T-cell (primary cell): ENCODE measurements at places on chromosomes 1 and 21.

DNA sequence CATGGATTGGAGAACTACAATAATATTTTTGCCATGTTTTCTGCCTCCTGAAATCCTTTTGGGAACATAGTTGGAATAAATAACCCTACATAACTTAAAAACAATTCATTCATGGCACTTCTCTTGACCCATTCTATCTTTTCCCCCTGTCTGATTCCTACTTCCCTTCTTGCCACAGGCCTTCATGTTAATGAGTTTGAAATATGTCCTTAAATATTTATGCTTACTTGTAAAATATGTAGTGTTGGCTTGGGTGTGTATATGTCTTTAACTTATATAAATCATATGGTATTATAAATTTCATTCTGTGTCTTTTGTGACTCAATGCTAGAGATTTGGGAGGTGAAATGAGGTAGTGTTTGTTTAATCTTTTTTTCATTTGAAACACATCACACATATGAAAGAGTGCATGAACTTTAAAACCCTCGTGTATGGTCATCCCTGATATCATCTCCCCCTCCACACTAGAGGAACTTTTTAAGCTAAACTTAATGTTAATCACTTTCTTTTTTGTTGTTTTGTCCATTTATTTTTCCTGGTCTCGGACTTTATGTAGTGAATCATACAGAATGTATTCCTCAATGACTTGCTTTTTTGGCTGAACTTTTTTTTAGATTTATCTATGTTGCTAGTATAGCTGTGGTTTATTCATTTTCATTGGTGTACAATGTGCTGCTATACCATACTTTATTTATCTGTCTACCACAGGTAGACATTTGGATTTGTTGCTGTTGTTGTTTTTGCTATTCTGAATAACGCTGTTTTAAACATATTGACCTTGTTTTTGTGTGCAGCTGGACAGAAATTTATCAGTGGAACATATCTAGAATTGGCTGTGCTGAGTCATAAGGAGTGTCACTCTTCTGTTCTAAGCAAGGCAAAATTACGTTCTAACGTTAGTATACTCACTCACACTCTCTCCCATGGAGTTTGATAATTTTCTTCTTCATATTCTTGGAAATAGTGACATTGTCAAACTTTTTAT, 441.6 kb downstream of the PLPP3 start:
- H3K4me1 ChIP-seq: peaks cover 12% of the 10 kb centered on the region
- DNase-seq: no peak
- no peaks in the 10 kb centered on the region for H3K27me3 ChIP-seq
- no peak overlapping the region for H3K27ac ChIP-seq

- no peak overlapping the region for H3K27ac ChIP-seq
- no peak for DNase-seq
- peaks cover 21% of the 10 kb centered on the region for H3K4me1 ChIP-seq
- no peaks in the 10 kb centered on the region for H3K27me3 ChIP-seq
- H3K4me3 ChIP-seq: no peak overlapping the region
- H3K36me3 ChIP-seq: no peaks in the 10 kb centered on the region
Measured at GRCh38 chr1:9238550-9238949, 4.0 kb downstream of the H6PD start.

- no peaks in the 10 kb centered on the region for H3K27me3 ChIP-seq
- H3K4me1 ChIP-seq: peaks cover 6% of the 10 kb centered on the region
- DNase-seq: no peak
- H3K4me3 ChIP-seq: no peak overlapping the region
Measured at GRCh38 chr1:10456048-10456447, 6.2 kb downstream of the CORT start.

DNA sequence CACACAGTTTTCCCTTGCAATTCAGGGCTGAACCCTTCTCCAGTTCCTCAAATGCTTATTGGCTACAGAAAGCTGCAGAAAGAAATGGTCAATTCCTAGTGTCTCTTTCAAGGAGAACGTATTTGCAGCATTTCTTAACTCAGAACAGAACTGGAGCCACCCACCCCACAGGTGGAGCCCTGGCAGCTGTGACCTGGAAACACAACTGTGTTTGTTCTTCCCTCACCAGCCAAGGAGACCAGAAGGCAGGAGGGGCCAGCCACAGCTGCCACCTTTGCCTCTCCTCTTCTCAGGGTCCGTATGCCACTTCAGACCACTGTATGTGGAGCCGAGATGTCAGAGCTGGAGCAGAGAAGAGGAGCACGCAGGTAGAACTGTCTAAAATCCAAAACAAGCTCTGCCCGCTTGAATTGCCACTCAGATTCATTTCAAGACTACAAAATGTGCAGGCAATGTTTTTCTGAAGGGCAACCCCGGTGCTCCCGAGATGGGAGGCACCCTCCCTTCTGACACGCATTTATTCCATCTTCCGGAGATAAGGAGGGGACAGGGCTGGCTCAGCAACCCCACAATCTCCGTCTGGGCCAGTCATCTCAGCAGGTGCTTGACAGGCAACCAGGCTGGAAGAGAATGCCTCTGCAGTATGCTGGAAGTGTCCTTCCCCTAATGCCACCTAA, 16.7 kb downstream of the CD247 start:
- peaks cover 88% of the 10 kb centered on the region for H3K4me1 ChIP-seq
- no peak for DNase-seq
- peak overlapping the region; percentile 25 for H3K4me3 ChIP-seq
- peaks cover 2% of the 10 kb centered on the region for H3K36me3 ChIP-seq
- H3K27me3 ChIP-seq: no peaks in the 10 kb centered on the region

GRCh38 chr1:11072216-11072917, 12.5 kb upstream of the SRM start:
- no peak overlapping the region for H3K27ac ChIP-seq
- H3K4me3 ChIP-seq: no peak overlapping the region
- no peaks in the 10 kb centered on the region for H3K27me3 ChIP-seq
- no peaks in the 10 kb centered on the region for H3K4me1 ChIP-seq

GRCh38 chr1:54927472-54928240, 40.7 kb upstream of the DHCR24 start:
- H3K36me3 ChIP-seq: no peaks in the 10 kb centered on the region
- H3K4me1 ChIP-seq: no peaks in the 10 kb centered on the region
- DNase-seq: no peak

DNA sequence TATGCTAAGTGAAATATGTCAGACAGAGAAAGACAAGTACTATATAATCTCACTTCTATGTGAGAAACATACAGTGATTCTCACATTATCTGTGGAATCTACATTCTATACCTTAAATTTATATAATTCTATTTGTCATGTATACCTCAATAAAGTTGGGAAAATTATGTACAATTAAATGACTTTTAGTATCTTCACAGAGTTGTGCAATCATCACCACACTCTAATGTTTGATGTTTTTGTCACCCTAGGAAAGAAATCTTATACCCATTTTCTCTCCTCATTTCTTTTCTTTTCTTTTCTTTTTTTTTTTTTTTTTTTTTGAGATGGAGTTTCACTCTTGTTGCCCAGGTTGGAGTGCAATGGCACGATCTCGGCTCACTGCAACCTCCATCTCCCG, 37.0 kb upstream of the TINAGL1 start:
- no peak overlapping the region for H3K27ac ChIP-seq
- no peaks in the 10 kb centered on the region for H3K36me3 ChIP-seq
- DNase-seq: no peak
- peaks cover 6% of the 10 kb centered on the region for H3K4me1 ChIP-seq
- peaks cover 27% of the 10 kb centered on the region for H3K27me3 ChIP-seq

GRCh38 chr1:46521414-46521813, 30.0 kb downstream of the KNCN start:
- no peak overlapping the region for H3K4me3 ChIP-seq
- DNase-seq: no peak
- H3K27me3 ChIP-seq: peaks cover 9% of the 10 kb centered on the region
- no peaks in the 10 kb centered on the region for H3K36me3 ChIP-seq
- H3K27ac ChIP-seq: no peak overlapping the region

DNA sequence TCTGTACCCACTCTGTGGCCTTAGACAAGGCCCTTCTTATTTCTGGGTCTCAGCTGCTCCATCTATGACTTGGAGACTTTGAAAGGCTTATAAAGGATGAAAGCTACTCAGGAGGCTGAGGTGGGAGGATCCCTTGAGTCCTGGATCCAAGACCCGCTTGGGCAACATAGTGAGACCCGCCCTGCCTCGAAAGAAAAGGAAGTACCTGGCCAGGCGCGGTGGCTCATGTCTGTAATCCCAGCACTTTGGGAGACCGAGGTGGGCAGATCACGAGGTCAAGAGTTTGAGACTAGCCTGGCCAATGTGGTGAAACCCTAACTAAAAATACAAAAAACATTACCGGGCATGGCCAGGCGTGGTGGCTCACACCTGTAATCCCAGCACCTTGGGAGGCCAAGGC, 13.4 kb downstream of the ID3 start:
- H3K4me1 ChIP-seq: peaks cover 13% of the 10 kb centered on the region
- DNase-seq: no peak
- H3K27me3 ChIP-seq: no peaks in the 10 kb centered on the region

GRCh38 chr1:235448616-235449015, 55.6 kb downstream of the B3GALNT2 start:
- H3K4me3 ChIP-seq: no peak overlapping the region
- H3K4me1 ChIP-seq: no peaks in the 10 kb centered on the region
- peaks cover 4% of the 10 kb centered on the region for H3K36me3 ChIP-seq
- DNase-seq: no peak
- no peak overlapping the region for H3K27ac ChIP-seq
